ENCODE measurements at places on chromosomes 11 and 22.

GRCh38 chr11:120827820-120828219 lies 196.1 kb upstream of the TBCEL start:
- no peak for DNase-seq

GRCh38 chr11:47192111-47192510 lies 5.9 kb upstream of the PACSIN3 start:
- DNase-seq: no peak

DNA sequence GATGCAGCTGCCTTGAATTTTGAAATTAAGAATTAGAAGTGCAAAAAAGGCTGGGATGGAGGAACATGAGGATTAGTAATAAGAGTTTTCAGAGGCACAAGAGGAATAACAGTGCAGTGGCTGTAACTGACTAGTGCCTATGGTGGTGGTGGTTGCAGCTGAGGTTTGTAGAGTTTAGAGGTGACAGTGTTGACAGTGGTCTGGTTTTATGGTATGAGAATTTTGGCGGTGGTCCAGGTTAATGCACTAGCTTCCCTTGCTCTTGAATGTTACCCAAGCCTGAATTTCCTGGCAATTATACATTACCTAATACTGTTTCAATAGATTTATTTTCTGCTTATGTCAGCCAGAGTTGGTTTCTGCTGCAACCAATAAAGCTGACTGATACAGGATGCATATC lies 112.8 kb upstream of the C11orf87 start:
- no peak for DNase-seq

DNA sequence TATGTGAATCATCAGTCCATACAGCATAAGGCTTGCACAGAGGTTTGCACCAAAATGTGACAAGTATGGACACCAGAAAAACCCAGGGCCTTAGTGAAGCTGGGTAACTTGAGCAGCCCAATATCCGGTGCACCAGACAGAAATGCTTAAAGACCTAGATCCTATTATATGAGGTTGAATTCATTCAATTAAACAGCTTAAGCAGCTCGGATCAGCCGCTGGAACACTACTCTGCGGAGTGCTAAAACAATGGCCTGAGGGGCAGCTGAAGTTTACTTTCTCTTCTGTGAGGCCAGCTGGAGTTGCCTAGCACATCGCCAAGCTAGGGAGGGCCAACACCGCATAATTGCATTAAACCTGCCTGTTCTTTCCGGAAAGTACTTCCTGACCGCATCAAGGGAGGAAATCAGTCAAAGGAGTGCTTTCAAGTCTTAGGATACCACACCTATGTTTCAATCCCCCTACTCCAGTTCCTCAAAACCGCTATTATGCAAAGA lies 17.0 kb upstream of the FAM181B start:
- DNase-seq: no peak

DNA sequence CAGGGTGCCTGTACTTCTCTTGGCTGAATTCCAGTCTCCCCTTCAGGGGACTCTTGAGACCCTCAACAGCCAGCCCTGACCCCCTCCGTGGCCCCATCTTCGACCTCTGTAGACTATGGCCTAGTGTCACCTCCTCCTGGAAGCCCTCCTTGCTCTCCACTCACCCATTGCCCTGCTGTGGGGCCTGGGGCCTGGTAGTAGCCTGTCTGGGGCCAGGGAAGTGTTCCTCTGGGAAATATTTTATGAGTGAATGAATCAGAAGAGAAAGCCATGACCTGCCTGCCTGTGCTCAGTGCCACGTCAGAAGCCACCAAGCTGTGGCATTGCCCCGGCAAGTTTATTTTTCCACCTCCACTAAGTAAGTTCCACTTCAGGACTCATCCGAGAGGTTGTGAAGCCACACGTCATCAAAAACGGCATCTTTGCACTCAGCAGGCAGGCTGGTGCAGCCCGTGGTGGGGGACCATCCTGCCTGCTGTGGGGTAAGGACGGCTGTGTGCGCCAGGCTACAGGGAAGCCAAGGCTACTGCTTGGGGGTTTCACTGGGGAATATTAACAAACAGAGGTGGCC lies 59.6 kb upstream of the PPARA start:
- DNase-seq: no peak

- DNase-seq: no peak
Measured at GRCh38 chr11:132648851-132649250, 883.5 kb downstream of the OPCML start.

DNA sequence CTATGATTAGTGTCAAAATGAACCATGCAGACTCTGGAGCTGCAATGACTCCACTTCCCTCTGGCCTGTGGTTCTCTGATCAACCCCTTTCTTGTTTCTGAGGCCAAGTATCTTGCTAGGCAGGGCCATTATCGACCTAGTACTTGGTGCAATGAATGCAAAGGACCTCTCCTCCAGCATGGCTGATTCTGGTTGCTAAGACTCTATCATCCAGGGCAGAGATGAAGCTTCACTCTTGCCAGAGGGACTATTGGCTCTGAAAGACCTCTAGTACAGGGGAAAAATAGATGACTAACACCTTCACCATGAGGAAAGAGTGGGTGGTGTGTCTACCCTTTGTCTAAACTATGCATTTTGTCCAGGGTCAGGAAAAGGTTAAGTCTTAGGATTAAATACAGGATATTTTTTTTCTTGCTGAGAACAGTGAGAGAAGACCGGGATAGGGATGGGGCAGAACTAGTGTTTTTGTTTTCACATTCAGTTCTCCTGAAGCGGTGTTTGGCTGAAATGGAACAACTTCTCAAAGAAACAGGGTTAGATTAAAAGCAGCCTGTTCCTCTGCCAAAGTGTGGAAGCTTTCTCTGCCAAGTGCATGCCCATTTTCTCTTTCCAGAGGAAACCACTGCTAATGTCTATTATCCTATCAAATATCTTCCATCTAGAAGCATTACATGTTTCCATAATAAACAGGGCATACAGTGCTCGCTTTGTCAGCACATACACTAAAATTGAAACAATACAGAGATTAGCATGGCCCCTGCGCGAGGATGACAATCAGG lies 5.0 kb upstream of the MTFP1 start:
- DNase-seq: no peak

DNA sequence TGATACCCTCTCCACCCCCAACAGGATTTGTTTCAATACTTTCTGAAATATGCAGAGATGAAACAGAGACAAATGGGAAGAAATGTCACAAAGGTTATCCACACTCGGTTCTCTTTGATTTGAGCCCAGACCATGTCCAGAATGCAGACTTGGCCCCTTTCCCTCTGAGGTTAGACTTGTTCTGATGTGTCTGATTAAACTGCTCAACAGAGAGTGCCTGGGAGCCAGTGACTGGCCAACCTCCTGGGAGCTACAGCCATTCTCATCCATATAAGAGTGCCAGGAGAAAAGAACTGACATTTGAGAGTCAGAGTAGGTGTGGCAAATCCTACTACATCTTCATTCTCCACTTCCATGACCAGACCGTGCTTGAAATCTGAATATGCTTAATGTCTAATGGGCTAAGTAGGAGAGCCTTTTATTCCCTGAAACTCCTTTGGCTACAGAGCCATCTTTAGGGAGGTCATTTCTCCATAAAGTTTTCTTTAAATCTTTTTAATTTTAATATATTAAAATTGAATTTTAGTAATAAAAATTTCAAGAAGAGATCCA lies 201.4 kb downstream of the BLID start:
- no peak for DNase-seq

DNA sequence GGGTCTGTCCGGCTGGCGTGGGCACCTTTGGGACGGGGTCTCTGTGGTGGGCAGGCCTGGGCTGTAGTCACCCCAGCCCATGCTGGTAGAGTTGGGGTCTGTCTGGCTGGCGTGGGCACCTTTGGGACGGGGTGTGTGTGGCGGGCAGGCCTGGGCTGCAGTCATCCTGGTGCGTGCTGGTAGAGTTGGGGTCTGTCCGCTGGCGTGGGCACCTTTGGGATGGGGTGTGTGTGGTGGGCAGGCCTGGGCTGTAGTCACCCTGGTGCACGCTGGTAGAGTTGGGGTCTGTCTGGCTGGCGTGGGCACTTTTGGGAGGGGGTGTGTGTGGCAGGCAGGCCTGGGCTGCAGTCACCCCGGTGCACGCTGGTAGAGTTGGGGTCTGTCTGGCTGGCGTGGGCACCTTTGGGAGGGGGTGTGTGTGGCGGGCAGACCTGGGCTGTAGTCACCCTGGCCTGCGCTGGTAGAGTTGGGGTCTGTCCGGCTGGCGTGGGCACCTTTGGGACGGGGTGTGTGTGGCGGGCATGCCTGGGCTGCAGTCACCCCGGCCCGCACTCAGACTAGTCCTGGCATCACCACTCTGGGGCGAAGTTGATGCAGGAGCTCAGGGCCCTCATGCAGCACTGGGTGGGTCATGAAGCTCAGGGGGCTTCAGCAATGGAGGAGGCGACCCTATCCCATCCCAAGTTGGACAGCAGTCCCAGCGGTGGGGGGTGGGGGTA lies 19.3 kb downstream of the PRR33 start:
- no peak for DNase-seq

DNA sequence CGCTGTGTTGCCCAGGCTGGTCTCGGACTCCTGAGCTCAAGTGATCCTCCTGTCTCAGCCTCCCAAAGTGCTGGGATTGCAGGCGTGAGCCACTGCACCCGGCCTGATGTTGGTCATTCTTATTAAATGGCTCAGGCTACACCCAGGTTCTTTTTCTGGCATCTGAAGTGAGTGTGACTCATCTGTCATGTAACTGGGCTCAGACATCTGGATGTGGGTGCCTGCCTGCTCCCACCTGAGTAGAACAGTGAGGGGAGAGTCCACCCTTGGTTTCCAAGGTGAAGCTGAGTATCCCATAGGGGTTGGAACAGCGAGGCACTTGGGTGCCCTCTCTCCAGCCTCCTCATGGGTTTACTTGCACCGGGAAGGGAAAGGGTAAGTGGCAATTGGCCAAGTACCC lies 36.7 kb upstream of the EIF3D start:
- DNase-seq: no peak

- no peak for DNase-seq
Measured at GRCh38 chr11:73538381-73538872, 59.5 kb downstream of the FAM168A start.

DNA sequence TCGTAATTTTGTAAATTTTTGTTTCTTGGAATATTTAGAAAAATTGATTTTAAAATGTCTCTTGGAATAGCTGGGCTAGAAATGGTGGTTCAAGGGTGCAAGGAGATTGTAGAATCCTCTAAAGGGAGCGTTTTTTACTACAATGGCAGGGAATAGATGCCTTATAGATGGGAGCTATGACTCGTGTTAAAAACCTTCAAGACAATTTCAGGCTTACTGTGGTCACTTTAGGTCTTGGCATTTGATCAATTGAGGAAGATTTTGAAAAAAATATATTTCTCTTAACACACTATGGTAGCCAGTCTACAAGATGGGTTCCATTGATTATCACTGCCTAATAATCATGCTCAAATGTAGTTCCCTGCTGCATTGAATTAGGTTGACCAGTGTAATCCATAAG lies 25.0 kb downstream of the METTL15 start:
- no peak for DNase-seq

DNA sequence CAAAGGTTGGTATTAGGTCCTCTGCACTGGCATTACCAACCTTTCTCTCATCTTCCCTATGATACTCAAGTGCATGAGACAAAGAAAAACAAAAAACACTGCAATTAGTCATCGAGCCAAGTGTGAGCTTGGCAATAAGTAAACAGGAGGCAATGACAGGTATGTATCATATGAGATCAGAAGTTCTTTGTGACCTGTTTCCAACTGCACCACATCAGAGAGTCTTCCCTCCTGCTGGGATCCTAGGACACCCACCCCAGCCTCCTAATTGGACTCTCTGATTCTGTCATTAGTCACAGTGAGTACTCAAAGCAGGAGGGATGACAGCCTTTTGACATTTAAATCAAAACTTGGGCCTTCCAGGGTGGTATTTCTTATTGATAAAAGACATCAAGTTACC lies 7.8 kb upstream of the JAML start:
- DNase-seq: no peak

GRCh38 chr11:19267567-19267966 lies 26.8 kb upstream of the E2F8 start:
- no peak for DNase-seq

DNA sequence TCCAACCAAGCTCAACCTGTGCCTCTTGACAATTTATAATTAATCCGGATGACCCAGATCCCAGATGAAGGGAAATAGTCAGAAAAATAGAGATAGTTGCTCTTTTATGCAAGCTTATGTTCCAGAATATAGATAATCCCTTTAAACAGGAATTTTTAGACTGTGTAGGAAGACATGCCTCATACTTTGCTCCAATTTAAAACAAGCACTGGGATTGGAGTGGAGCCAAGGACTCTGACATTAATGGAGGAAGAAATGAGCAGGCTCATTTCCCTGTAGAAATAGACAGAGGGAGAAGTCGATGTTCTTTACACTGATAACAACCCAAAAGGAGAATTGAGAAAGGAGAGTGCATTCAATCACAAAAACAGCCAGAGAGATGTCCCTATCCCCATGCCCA lies 70.1 kb upstream of the LRRC55 start:
- DNase-seq: no peak

- no peak for DNase-seq
Measured at GRCh38 chr11:104134745-104135144, 29.2 kb downstream of the PDGFD start.

DNA sequence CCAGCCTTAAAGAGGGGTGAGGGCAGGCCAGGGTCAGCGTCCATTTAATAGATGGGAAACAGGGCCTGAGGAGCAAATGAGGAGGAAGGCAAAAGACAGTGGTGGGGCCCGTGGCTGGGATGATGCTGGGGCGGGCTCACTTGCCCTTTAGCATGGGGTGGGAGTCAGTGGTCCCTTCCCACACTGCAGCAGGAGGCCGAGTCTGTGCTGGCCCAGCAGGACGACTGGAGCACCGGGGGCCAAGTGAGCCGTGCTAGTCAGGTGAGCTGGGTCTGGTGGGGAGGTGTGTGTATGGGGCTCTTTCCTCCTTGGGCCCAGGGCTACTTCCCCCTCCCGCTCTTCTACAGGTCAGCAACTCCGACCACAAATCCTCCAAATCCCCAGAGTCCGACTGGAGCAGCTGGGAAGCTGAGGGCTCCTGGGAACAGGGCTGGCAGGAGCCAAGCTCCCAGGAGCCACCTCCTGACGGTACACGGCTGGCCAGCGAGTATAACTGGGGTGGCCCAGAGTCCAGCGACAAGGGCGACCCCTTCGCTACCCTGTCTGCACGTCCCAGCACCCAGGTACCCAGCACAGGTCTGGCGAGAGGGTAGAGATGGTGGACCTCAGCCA lies 12.8 kb downstream of the SCYL1 start:
- DNase-seq: no peak

- DNase-seq: no peak
Measured at GRCh38 chr22:49783926-49784629, 43.6 kb downstream of the BRD1 start.

GRCh38 chr22:35308480-35309021 lies 8.9 kb downstream of the TOM1 start:
- no peak for DNase-seq

DNA sequence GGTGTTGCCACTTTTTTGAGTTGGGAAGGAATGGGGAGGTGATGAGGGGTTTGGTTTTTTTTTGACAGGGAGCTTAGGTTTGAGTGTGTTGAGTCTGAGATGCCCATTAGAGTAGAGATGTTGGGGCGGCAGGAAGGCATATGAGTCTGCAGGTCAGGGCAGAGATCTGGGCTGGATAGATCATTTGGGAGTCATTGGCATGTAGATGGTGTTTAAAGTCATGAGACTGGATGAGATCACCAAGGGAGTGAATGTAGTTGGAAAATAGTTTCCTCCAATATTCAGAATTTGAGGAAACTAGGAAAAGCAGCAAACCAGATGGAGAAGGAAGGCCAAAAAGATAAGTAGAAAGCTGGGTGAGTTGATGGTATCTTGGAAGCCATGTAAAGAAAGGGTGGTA lies 2.1 kb upstream of the ANAPC15 start:
- no peak for DNase-seq
